ENCODE measurements at places on chromosomes 6 and 20. TPM values are rescaled to one million over a fixed set of nuclear protein-coding genes. Genes with fewer than 3 reads are reported as not detected.
A peak's percentile ranks its signal among the peaks of the same experiment; 100 is the strongest.

GRCh38 chr6:119333707-119334295, 15.8 kb downstream of the MAN1A1 start:
- no peaks in the 10 kb centered on the region for H3K36me3 ChIP-seq
- no peak overlapping the region for H3K4me3 ChIP-seq
- H3K4me1 ChIP-seq, result no peaks in the 10 kb centered on the region

DNA sequence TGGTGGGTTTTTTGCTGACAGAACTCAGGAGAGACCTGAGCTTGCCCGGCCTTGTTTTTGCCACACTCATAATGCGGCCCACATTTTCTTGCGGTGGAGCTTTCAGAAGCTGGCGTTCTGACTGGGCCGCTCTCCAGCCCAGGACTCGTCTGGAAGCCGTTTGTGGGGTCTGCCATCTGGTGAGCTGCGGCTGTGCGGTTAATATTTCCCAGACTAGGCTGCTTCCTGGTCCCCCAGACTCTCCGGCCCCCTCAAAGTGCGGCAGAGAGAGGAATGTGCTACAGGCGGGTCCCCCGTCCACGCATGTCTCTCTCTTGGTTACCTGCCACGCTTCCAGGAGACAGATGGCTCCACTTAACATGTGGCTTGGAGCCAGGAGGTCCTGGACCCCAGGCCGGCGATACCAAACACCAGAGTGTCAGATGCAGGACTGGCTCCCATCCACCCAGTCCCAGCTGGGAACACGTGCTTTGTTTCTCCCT, 128.9 kb upstream of the PMEPA1 start:
- no peaks in the 10 kb centered on the region for H3K27me3 ChIP-seq
- peak overlapping the region; percentile 2 for H3K27ac ChIP-seq
- H3K4me3 ChIP-seq, result no peak overlapping the region
- peaks cover 11% of the 10 kb centered on the region for H3K4me1 ChIP-seq
- DNase-seq, result no peak
- H3K36me3 ChIP-seq, result no peaks in the 10 kb centered on the region

DNA sequence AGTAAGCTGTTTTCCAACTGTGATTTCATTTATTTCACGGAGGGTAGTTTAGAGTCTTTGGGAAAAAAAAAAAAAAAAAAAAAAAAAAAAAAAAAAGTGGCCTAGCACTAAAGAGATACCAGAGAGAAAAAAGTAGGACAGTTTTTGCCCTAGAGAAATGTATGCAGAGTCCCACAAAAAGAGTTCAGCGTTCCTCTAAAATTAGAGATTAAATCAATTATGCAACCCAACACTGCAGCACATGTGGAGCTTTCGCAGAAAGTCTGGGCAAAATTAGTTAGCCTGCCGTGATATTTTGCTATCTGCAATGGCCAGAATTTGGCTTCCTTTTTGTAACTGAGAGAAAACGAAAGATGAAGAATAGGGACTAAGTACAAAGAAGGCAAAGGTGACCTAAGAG, 309.8 kb downstream of the PKHD1 start:
- no peak overlapping the region for H3K27ac ChIP-seq
- H3K4me3 ChIP-seq, result no peak overlapping the region
- H3K4me1 ChIP-seq, result no peaks in the 10 kb centered on the region
- no peaks in the 10 kb centered on the region for H3K36me3 ChIP-seq
- H3K27me3 ChIP-seq, result no peaks in the 10 kb centered on the region
- DNase-seq, result no peak

DNA sequence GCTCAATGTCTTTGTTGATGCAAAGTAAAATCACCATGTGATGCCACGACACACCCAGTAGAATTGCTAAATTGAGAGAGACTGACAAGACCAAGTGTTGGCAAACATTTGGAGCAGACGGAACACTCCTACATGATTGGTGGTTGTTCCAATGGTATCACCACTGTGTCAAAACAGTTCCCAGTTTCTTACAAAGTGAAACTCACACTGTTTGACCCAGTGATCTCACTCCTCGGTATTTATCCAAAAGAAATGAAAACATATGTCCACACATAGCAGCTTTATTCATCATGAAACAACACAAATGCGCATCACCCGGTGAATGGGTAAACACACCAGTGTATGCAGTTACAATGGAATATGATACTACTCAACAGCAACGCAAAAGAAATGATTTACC, 74.0 kb upstream of the SULF2 start:
- H3K27me3 ChIP-seq, result peaks cover 17% of the 10 kb centered on the region
- H3K27ac ChIP-seq, result no peak overlapping the region
- peaks cover 2% of the 10 kb centered on the region for H3K36me3 ChIP-seq
- H3K4me3 ChIP-seq, result no peak overlapping the region

- no peak overlapping the region for H3K27ac ChIP-seq
- no peak overlapping the region for H3K4me3 ChIP-seq
- H3K4me1 ChIP-seq, result peaks cover 29% of the 10 kb centered on the region
- H3K36me3 ChIP-seq, result no peaks in the 10 kb centered on the region
These were observed 214.6 kb upstream of the CNR1 start for GRCh38 chr6:88380618-88381288.

GRCh38 chr6:89281779-89282246, 33.3 kb downstream of the GABRR2 start:
- no peaks in the 10 kb centered on the region for H3K36me3 ChIP-seq
- peaks cover 8% of the 10 kb centered on the region for H3K4me1 ChIP-seq
- peaks cover 14% of the 10 kb centered on the region for H3K27me3 ChIP-seq
- no peak overlapping the region for H3K4me3 ChIP-seq
- no peak overlapping the region for H3K27ac ChIP-seq

- no peak for DNase-seq
- no peak overlapping the region for H3K27ac ChIP-seq
- no peak overlapping the region for H3K4me3 ChIP-seq
- no peaks in the 10 kb centered on the region for H3K36me3 ChIP-seq
- H3K27me3 ChIP-seq, result no peaks in the 10 kb centered on the region
These were observed 523.4 kb upstream of the BTBD3 start for GRCh38 chr20:11394145-11394833.

GRCh38 chr6:511488-512137, 120.1 kb downstream of the IRF4 start:
- no peak for DNase-seq
- peaks cover 5% of the 10 kb centered on the region for H3K36me3 ChIP-seq
- H3K27me3 ChIP-seq, result no peaks in the 10 kb centered on the region
- no peaks in the 10 kb centered on the region for H3K4me1 ChIP-seq
- H3K4me3 ChIP-seq, result no peak overlapping the region
- no peak overlapping the region for H3K27ac ChIP-seq

DNA sequence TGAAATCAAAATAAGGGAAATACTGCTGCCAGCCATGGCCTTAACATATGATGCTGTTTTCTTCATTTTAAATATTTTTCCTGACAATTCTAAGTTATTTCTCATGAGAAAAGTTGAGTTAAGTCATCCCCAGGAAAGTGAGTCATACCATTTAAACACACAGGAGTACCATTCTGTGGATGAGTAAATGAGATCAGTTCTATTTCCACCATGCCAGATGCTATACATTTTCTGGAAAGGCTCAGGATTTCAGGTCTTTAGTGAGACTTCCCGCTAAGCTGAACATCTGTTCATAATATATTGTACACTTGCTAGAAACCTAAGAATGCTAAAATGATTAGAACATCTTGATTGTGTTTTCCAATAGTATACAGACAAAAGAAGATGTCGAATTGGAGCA, 256.2 kb upstream of the MANEA start:
- H3K27me3 ChIP-seq, result peaks cover 11% of the 10 kb centered on the region
- no peaks in the 10 kb centered on the region for H3K36me3 ChIP-seq
- no peak for DNase-seq
- no peaks in the 10 kb centered on the region for H3K4me1 ChIP-seq

DNA sequence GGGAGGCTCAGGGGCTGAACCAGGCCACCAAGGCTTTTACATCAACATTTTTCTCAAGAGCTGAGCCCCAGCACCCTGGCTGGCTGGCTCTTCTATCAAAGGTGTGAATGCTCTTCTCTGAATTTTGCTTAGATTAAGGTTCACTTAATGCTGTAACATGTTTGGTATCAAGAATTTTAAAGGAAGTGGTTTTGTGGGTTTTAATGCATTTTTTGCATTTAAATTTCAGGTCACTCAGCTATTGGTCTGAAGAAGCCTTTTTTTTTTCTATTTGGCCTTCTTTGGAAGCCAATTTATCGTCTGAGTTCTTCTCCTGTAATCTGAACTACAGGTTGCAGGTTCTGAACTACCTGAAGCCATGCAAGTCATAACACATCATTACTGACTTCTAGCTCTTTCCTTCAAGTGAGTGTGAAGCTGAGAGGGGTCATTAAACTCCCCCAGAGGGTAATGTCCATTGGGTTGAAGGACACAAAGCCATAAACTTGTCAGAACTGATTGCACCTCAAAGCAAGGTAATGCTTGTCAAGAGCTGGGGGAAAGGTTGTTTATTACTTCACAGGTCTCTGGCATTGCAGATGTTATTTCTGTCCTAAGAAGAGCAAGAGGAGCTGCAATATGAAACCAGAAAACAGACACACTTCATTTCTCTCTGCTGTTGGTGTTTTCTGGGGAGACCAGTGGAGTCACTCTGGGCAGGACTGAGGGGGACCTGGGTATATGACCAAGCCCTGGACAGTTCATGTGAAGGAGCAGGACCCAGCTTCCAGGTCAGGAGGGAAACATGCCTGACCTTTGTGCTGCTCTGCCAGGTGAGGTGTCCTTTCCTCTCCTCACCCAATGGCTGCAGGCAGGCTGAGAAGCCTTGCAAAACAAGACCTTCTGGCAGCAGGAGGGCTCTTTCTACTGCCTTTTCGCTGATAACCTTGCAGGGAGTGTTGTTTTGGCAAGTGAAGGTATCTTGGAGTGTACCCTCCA, 26.1 kb upstream of the NEDD9 start:
- no peak for DNase-seq
- no peak overlapping the region for H3K27ac ChIP-seq
- H3K36me3 ChIP-seq, result no peaks in the 10 kb centered on the region
- peaks cover 52% of the 10 kb centered on the region for H3K4me1 ChIP-seq
- no peaks in the 10 kb centered on the region for H3K27me3 ChIP-seq

DNA sequence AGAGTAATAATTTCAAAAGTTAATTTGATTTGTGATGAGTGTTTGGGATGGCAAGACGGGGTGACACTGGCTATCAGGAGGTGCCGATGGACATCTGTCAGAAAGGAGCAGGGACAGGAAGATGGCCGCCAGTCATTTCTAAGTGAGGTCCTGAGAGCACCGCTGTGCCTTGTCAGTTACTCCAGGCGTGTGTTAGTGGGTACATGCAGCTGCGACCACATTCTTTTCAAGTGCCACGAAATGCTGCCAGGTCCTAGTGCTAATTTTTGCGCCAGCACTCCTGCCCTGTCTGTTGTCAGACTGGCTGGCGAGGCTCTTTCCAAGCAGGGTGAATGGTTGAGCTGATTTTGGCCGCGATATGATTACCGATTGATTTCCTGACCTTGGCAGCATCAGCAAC, 64.6 kb upstream of the INSM1 start:
- H3K27ac ChIP-seq, result no peak overlapping the region
- H3K27me3 ChIP-seq, result peaks cover 10% of the 10 kb centered on the region
- no peak for DNase-seq
- H3K4me1 ChIP-seq, result no peaks in the 10 kb centered on the region
- no peak overlapping the region for H3K4me3 ChIP-seq

DNA sequence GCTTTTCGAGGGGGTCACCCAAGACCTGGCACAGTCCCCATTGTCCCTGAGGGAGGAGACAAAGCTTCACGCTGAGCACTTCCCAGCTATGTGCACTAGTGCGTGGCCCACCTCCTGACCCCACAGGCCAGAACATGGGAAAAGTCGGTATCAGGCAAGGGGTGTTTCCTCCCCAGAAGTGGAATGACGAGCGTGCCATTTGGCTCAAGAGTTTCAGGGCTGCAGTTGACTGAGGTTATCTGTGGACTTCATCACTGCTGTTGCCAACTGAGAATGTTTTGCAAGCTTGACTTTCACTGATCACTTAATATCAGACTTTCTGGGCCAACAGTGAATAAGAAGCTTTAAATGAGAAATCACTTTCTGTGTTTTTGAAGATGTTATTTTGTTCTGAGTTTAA, 137.0 kb upstream of the AFDN start:
- H3K4me1 ChIP-seq, result peaks cover 3% of the 10 kb centered on the region
- no peak overlapping the region for H3K27ac ChIP-seq
- no peaks in the 10 kb centered on the region for H3K36me3 ChIP-seq
- no peak overlapping the region for H3K4me3 ChIP-seq

DNA sequence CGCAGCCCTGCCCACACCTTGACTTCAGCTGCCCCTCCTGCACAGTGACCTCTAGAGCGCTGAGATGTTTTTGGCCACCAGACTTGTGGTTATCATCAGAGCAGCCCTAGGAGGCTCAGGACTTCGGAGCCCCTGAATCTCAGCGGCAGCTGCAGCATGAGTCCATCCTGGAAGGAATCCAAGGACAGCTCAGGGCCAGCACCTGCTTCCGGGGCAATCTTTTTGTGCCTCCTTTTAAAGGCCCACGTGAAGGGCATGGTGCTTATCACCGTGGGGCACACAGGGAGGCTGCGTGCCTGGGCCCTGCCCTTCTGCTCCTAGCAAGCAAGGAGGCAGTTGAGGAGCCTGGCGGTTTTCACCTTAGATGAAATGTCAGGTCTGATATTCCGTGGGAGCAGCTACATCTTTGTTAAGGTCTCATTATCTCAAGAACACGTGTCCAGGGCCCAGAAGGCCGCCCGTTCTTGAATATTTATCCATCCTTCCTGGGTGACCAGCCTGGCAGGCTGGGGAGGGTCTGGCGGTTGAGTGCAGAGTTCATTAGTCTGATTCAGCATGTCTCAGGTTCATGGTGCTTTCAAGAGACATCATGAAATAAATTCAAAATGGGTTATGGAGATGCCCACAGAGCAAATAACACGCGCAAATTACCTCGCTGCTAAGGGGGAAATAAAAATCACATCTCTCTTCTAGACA, 392.4 kb downstream of the TAF4 start:
- DNase-seq, result no peak
- peaks cover 21% of the 10 kb centered on the region for H3K27me3 ChIP-seq
- no peak overlapping the region for H3K27ac ChIP-seq
- no peaks in the 10 kb centered on the region for H3K4me1 ChIP-seq
- no peaks in the 10 kb centered on the region for H3K36me3 ChIP-seq
- H3K4me3 ChIP-seq, result no peak overlapping the region

The GLO1 gene
- total RNA-seq, result 77.7 TPM

The NNAT gene
- total RNA-seq, result 2.7 TPM

The IRAK1BP1 gene
- 1.3 TPM for total RNA-seq

The BNIP5 gene
- total RNA-seq, result not detected

The SIRPD gene
- not detected for total RNA-seq

The MUC21 gene
- not detected for total RNA-seq

The GHRH gene
- total RNA-seq, result not detected

The BMP7 gene
- total RNA-seq, result not detected
